Left ventricle myocardium inferior (tissue), 1 donor: ENCODE measurements at places on chromosomes 13 and 19. TPM values are rescaled to one million over a fixed set of nuclear protein-coding genes. Genes with fewer than 3 reads are reported as not detected.

MFSD12 gene
- 23.5 TPM for total RNA-seq

ADGRE2 gene
- 0.63 TPM for total RNA-seq

CDC42EP5 gene
- total RNA-seq: 8.7 TPM

CNN1 gene
- total RNA-seq: 133 TPM

FFAR1 gene
- total RNA-seq: not detected

PRRG2 gene
- total RNA-seq: 0.88 TPM

NPAS1 gene
- not detected for total RNA-seq

LILRB2 gene
- total RNA-seq: 1.7 TPM

RNF225 gene
- not detected for total RNA-seq

ZNF528 gene
- 16.7 TPM for total RNA-seq

KIR2DL4 gene
- not detected for total RNA-seq

ZNF677 gene
- total RNA-seq: 25.2 TPM

PHLDB3 gene
- 4.5 TPM for total RNA-seq

ACP7 gene
- total RNA-seq: not detected

NCR1 gene
- total RNA-seq: 0.30 TPM

FLT1 gene
- 40.7 TPM for total RNA-seq

ZNF835 gene
- total RNA-seq: 4.9 TPM

KIR2DL1 gene
- not detected for total RNA-seq

FAM216B gene
- total RNA-seq: 0.99 TPM

CERS4 gene
- 16.5 TPM for total RNA-seq

BORCS8 gene
- total RNA-seq: 20.2 TPM

ADAMTSL5 gene
- 36.8 TPM for total RNA-seq

ZNF567 gene
- 3.8 TPM for total RNA-seq

NBEA gene
- total RNA-seq: 21.0 TPM

SIGLEC5 gene
- total RNA-seq: not detected

C19orf85 gene
- not detected for total RNA-seq

STOML3 gene
- not detected for total RNA-seq

ZNF382 gene
- 18.3 TPM for total RNA-seq

ZNF729 gene
- not detected for total RNA-seq

CPT1C gene
- 2.5 TPM for total RNA-seq

PCDH17 gene
- 3.1 TPM for total RNA-seq

PHF11 gene
- total RNA-seq: 15.1 TPM

COX7A1 gene
- 2,839 TPM for total RNA-seq

ZNF575 gene
- 1.1 TPM for total RNA-seq

GRIN3B gene
- not detected for total RNA-seq

ZNF14 gene
- 3.7 TPM for total RNA-seq

OR7A5 gene
- not detected for total RNA-seq
